ENCODE measurements at places on chromosomes 12 and 14. TPM values are rescaled to one million over a fixed set of nuclear protein-coding genes. Genes with fewer than 3 reads are reported as not detected.

TTC9 gene
- total RNA-seq, result 5.8 TPM

CCDC196 gene
- total RNA-seq, result not detected

SYNDIG1L gene
- total RNA-seq, result not detected

CAPZA3 gene
- not detected for total RNA-seq

TPH2 gene
- not detected for total RNA-seq

NEK9 gene
- total RNA-seq, result 74.0 TPM

OR4E1 gene
- not detected for total RNA-seq

HCAR2 gene
- not detected for total RNA-seq

ADCK1 gene
- 5.9 TPM for total RNA-seq

IL26 gene
- total RNA-seq, result 0.88 TPM

DPY19L2 gene
- total RNA-seq, result 9.5 TPM

IL23A gene
- 29.6 TPM for total RNA-seq

TEAD4 gene
- 2.1 TPM for total RNA-seq

RERGL gene
- not detected for total RNA-seq

ACSS3 gene
- not detected for total RNA-seq

KRT75 gene
- not detected for total RNA-seq
